B cell (primary cell): ENCODE measurements at places on chromosomes 13 and 19.

GRCh38 chr19:58562122-58563033, 4.0 kb upstream of the UBE2M start:
- DNase-seq = peak; percentile 86
- H3K27me3 ChIP-seq = no peaks in the 10 kb centered on the region
- H3K36me3 ChIP-seq = no peaks in the 10 kb centered on the region
- H3K4me3 ChIP-seq = peak overlapping the region; percentile 34

DNA sequence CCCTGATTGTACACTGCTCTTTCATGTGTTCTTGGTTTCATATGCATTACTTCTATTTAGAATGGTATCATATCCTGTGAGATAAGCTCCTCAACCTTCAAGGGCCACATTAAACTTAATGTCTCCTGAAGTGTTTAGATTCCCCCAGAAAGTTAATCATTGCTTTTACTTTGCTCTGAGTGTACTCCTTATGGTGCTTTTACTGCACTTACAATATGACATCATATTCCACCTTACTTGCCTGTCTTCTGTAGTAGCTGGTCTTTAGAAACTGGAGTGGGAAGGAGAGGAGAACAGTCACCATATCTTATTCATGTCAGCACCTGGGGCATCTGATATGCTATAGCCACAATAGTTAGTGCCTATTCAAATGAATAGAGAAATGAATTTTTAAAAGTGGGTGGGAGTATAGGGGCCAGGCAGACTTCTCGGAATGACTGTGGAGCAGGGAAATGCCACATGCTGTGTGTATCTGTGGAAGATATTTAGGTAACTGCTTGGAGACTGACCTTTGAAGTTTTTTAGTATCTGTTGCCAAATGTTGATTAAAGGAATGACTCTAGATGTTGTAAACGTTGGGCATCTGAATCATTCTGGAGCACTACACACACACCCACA, 40.2 kb downstream of the SLAIN1 start:
- H3K27ac ChIP-seq = no peak overlapping the region
- H3K27me3 ChIP-seq = no peaks in the 10 kb centered on the region
- DNase-seq = no peak
- H3K36me3 ChIP-seq = no peaks in the 10 kb centered on the region
- no peak overlapping the region for H3K4me3 ChIP-seq

DNA sequence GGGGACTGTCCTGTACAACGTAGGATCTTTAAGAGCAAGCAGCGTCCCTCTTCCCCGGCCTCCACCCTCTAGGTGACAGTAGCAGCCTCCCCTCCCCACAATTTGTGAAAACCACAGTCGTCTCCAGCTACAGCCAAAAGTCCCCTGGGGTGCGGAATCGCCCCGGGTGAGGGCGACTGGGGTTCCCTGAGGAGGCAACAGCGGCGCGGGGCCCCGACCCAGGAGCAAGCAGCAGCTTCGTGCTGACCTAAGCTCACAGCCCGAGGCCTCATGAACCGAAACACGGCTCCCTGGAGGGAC, 322 bp downstream of the ZNF558 start:
- no peak for DNase-seq
- no peaks in the 10 kb centered on the region for H3K27me3 ChIP-seq
- peak overlapping the region; percentile 71 for H3K4me3 ChIP-seq
- peaks cover 7% of the 10 kb centered on the region for H3K4me1 ChIP-seq
- peak overlapping the region; percentile 89 for H3K27ac ChIP-seq

- no peak for DNase-seq
- H3K4me1 ChIP-seq = no peaks in the 10 kb centered on the region
- H3K27me3 ChIP-seq = peaks cover 2% of the 10 kb centered on the region
- H3K36me3 ChIP-seq = no peaks in the 10 kb centered on the region
- no peak overlapping the region for H3K27ac ChIP-seq
Observed at GRCh38 chr13:26873386-26873698, 112.8 kb upstream of the GPR12 start.
